ENCODE measurements at places on chromosomes 2 and 18.

- peak; percentile 53 for DNase-seq
Observed at GRCh38 chr2:13193075-13193474, 476.3 kb downstream of the TRIB2 start.

- no peak for DNase-seq
Observed at GRCh38 chr2:136986605-136987221, 221.4 kb downstream of the THSD7B start.

DNA sequence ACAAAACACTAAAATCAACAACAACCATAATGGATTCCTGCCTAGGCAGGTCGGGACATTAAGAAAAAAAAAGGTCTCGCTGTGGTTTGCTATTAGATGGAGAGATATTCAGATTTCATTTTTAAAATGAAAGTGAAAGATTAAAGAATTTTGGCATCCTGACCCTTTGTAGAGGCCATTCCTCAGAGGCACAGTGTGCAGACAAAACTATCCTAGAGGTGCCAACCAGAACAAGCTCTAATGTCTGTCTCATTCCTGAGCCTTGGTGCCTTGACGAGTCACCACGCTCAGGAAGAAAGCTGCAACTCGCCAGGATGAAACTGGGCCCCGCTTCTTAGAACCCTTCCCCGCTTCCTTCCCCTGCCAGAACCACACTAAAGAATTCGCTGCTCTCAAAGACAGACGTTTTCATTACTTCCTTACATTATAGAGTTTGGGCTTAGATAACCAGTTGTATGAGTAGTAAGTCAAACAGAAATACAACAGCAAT lies 156.0 kb downstream of the TGIF1 start:
- DNase-seq, result peak; percentile 75

GRCh38 chr2:173282795-173283545 lies 71.7 kb upstream of the CDCA7 start:
- no peak for DNase-seq

DNA sequence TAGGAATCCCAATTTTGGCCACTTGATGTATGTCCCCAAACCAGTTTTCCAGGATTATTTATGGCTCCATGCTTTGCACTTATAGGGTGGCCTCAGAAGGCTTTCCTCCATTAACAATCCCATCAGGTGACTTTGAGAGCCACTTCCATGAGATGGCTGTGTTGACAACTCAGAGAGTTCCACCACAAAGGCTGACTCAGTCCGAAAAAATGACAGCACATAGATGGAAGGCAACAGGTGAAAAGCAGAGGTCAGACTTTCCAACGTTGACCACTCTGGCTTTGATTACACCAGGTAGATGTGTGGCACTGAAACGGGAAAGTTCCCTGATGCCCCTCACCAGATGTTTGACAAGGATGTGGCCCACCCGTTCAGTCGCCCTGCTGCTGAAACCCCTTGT lies 431.4 kb upstream of the TNP1 start:
- DNase-seq, result no peak

GRCh38 chr2:187168720-187169713 lies 279.0 kb downstream of the CALCRL start:
- DNase-seq, result no peak

Data from fibroblast of skin of right quadriceps (primary cell).